ENCODE measurements at places on chromosomes 11 and 22.

DNA sequence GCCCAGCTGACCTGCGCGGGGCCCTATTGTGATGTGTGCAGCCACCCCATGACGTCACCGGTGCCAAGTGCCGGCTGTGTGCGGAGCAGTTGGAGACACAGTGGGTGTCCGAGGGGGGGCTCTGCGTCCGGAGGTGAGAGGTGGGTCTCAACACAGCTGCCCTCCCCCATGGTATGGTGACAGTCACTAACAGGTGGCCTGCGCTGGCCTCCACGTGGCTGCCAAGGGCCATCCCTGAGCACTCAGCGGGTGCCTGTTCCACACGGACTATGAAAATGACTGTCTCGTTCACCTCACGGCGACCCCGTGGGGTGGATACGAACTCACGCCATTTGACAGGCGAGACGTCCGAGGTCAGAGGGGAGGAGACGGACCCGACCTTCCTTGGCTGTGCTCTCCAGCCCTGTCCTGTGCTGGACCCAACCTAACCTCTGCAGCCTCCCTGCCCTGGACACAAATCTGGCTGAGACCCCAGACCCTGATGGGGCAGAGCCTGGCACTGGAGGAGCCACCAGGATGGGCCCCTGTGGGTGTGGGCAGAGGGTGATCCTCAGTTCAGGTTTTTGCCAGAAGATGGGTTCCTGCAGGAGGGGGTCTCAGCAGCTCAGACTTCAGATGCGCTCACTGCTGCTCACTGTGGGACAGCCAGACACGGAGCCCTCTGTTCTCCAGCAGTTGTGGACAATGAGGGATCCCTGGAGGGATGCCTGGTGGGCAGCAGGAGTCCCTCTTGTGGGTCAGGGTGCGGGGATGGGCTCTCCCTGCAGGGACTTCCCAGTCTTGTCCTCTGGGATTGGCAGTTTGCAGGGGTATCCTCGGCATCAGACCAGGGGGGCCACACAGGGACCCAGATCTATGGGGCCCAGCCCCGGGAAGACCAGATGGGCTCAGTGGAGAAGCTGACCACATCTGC is 6.3 kb downstream of the HRAS start:
- ATAC-seq = peak; percentile 68

- peak; percentile 78 for ATAC-seq
These were observed 11.5 kb downstream of the YPEL4 start for GRCh38 chr11:57638005-57638781.

GRCh38 chr11:20451568-20451967 is 64.1 kb downstream of the PRMT3 start:
- no peak for ATAC-seq

GRCh38 chr11:65218446-65218845 is 36.7 kb downstream of the CAPN1 start:
- no peak for ATAC-seq

DNA sequence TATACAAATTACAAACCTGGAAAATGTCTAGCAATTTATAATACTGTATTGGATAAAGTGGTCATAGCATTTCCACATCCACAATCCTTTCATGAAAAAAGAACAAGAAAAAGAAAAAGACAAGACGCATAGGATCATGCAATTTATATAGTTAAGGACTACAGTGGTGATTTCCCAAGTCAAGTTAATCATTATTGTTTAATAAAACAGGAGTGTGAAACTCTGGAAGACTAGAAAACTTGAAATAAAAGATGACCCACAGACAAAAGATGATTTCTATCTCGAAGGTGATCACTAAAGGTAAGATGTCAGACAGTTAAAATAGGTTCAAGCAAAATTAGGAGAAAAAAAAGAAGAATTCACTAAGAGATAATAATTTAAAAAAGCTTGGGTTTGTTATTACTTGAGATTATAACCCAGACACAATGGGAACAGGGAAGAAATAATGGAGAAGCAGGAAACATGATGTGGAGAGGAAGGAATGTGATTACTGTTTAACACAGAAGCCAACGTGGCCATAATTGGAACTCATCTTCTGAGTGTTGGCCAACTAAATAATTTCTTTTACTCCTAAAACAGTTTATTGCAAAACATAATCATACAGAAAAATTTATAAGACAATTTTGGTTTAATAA is 441.2 kb upstream of the ANO3 start:
- no peak for ATAC-seq

GRCh38 chr11:65132988-65133700 is 1.2 kb downstream of the SYVN1 start:
- no peak for ATAC-seq

DNA sequence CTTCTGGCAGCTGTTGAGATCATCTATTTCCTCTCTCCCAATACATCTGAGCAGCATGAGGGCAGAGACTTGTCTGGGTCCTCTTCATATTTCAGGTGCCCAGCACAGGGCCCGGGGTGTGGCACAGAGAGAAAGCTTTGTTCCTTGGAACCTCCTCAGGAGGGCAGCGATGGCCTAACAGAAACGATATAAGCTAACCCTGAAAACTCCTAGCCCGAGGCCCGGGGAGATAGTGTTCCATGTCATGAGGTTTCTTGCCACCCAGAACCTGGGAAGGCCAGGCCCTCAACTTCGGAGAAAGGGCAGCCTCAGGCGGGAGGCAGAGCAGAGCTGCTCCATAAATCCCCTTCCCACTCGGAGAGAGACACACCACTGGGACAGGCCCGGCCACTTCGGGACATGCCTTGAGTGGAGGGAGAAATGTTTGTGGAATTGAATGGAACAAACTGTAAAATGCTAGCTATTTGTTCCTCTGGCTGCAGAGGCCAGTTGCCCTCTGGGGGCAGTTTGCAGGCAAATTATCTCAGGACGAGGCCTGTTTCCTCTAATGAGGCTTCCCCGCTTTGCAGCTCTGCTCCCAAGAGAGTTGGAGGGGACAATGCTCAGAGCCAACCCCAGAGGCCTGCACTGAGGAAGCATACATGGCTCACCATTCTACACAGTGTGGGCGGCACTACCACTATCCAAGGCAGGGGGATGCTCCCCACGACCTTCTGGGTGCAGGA is 11.6 kb downstream of the ARRB1 start:
- ATAC-seq = peak; percentile 83
